Renal cortical epithelial cell (primary cell): ENCODE measurements at places on chromosomes 5 and 9. TPM values are rescaled to one million over a fixed set of nuclear protein-coding genes. Genes with fewer than 3 reads are reported as not detected.

HSPA5 gene
- 123 and 354 TPM in 2 replicates for total RNA-seq

DNA sequence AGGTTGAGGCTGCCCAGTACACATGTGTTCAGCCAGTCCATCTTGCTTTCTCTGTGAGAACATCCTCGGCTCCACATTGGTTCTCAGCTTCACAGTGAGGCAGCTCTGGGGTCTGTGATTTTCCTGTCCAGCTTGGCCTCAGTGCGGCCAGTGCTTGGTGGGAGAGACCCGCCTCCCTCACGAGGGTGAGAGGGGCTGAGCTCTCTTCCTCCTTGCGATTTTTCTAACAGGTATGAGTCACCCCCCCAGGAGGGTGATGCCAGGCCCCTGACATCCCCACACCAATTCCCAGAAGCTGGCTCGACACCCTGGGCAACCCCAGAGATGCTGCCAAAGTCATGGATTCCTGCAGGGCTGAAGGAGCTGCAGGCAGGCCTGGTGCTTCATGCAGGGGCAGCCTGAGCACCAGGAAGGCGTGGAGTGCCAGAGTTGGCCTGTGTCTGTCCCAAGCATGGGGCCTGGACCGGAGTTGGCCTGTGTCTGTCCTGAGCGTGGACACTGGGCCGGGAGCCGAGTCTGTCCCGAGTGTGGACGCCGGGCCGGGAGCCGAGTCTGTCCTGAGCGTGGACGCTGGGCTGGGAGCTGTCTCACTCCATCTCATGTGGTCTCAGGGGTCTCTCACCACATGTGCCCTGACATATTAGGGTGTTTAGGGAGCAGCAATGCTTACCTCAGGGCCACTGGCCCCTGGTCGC lies 408.6 kb upstream of the IRX4 start:
- no peak for DNase-seq

GRCh38 chr9:137136881-137137607 lies 1.9 kb upstream of the GRIN1 start:
- DNase-seq: no peak

CCDC152 gene
- 1.1 TPM in 1 of 2 replicates, not detected in the other for total RNA-seq

GRCh38 chr9:121500165-121500478 lies 478 bp upstream of the GGTA1 start:
- no peak for DNase-seq

- DNase-seq: no peak
Measured at GRCh38 chr5:127418974-127419682, 98.3 kb upstream of the PRRC1 start.

DNA sequence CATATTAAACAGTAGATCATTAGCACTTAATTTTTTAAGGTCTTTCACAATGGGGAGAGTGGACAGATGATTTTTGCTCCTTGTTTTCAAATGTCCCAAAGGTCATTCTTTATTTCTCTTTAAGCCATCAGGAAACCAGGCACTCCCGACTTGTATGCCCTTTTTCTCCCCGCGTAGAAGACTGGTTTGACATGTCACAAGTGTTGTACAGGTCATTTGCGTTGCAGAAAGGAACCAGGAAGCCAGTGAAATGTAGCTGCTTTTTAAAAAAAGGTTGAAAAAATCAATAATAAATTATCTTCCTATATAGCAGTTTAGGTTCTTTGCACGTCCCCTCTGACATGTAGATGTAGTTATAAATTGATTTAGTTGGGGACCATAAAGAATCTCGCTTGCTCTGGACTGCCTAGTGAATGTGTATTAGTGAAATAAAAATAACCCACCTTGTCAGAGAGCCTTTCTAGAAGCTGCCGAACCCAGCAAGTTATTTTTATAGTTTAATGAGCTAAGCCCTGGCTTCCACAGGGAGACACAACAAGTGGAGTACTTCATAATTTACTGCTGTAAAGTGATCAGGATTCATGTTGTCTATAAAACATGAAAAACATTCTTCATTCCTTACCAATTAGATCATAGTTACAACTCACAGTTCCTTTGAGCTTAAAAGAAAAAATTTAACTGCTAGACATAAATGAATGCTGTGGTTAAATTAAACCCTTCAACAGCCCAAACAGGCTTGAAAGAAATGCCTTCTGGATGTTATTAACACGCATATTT lies 404.6 kb downstream of the CSNK1G3 start:
- DNase-seq: peak; percentile 97

PRR7 gene
- 9.4 and 11.0 TPM in 2 replicates for total RNA-seq

SLCO4C1 gene
- 12.0 and 87.9 TPM in 2 replicates for total RNA-seq

DNA sequence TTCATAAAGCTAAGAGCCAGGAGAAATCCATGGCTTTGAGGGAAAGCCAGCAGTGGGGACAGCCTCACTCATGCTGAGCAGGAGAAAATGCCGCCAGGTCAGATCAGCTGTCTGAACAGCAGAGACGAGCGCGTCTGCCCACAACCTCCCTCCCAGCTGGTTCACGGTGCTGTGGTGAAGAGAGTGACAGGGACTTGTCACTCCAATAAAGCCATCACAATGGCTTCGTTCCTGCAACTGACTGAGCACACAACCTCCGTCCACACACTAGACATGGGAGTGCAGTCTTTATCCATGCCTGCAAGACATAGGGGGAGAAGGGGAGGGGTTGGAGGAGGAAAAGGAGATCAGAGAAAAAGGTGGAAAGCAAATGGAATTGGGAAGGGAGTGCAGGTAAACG lies 206.9 kb downstream of the GABBR2 start:
- no peak for DNase-seq

DNA sequence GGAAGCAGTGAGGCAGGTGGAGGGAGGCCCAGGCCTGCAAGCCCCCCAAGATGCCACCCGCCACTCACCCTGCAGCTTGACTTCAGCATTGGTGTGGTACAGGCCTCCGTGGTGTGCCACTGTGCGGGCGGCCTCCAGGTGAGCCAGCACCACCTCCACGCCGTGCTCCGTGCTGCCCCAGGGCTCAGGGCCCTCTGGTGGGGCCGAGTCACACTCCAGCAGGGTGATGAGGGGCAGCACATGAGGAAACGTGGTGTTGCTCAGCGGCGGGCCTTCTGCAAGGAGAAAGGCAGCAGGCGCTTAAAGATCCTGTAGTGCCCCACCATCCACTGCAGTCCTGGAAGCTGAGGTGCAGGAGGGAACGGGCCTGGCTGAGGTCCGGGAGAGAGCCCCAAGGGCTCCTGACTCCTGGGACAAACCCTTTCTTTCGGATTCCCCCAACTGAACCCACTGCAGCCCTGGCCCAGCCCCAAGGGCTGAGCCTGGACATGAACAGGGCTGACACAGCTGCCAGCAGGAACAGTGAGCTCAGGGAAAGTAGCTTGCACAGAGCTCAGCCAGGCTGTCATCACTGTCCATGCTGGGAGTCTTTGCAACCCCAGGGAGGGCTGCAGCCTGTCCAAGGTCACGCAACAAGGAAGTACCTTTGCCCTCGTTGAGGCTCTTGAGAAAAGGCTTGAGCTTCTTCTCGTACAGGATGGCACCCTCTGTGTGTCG lies 4.7 kb upstream of the TOR2A start:
- no peak for DNase-seq

GRCh38 chr9:116007824-116008223 lies 145.8 kb upstream of the PAPPA start:
- DNase-seq: peak; percentile 33

IFNB1 gene
- not detected in 2 replicates for total RNA-seq

GRCh38 chr5:142472306-142472951 lies 147.6 kb upstream of the SPRY4 start:
- DNase-seq: peak; percentile 87

IL9 gene
- not detected in 2 replicates for total RNA-seq

DNA sequence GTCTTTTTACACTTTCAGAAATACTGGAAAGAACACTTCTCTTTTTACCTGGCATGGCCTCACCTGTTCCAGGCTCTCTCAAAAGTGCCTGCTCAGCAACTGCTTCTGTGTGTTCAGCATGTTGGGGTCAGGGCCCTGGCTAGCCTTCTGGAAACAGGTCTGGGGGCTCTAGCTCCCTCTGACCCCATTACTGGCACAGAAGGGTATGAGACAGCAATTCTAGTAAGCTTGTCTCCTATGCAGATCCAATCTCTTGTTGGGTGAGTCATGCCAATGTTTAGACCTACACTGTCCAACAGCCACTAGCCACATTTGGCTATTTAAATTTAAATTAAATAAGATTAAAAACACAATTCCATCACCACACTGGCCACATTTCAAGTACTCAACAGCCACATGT lies 80.8 kb downstream of the MAPKAP1 start:
- peak; percentile 23 for DNase-seq

EIF4E1B gene
- total RNA-seq: not detected in 2 replicates

INSL4 gene
- not detected in 2 replicates for total RNA-seq

PCDHB9 gene
- total RNA-seq: 0.17 and 0.60 TPM in 2 replicates

- DNase-seq: peak; percentile 100
Measured at GRCh38 chr9:114779352-114779845, 26.4 kb downstream of the TNFSF15 start.

IFNA21 gene
- total RNA-seq: not detected in 2 replicates

- DNase-seq: no peak
Measured at GRCh38 chr5:160272264-160272663, 40.1 kb downstream of the CCNJL start.

KIF4B gene
- 0.05 TPM in 1 of 2 replicates, not detected in the other for total RNA-seq

KIF20A gene
- total RNA-seq: 1.3 and 17.9 TPM in 2 replicates

SLC34A1 gene
- total RNA-seq: 0.05 TPM in 1 of 2 replicates, not detected in the other

GRCh38 chr9:111833941-111834340 lies 39.2 kb upstream of the SHOC1 start:
- DNase-seq: peak; percentile 70

DNA sequence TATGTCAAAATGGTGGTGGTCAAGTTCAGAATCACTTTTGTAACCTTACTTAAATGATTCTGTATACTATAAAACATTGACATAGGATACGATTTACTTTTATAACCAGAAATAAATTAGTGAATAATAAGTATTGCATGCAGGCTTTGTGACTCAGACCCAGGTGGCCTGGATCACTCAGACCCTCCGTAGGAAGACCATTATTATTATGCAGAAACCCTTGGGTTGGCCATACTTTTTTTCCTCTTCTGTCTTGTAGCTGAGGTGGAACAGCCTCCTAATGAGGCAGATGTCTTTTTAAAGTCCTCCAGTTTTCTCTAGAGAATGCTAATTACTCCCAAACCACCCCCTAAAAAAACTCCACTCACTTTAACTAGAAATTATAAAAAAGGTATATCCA lies 121.9 kb downstream of the LPAR1 start:
- no peak for DNase-seq

SELENOP gene
- total RNA-seq: 12.9 and 65.8 TPM in 2 replicates

DNA sequence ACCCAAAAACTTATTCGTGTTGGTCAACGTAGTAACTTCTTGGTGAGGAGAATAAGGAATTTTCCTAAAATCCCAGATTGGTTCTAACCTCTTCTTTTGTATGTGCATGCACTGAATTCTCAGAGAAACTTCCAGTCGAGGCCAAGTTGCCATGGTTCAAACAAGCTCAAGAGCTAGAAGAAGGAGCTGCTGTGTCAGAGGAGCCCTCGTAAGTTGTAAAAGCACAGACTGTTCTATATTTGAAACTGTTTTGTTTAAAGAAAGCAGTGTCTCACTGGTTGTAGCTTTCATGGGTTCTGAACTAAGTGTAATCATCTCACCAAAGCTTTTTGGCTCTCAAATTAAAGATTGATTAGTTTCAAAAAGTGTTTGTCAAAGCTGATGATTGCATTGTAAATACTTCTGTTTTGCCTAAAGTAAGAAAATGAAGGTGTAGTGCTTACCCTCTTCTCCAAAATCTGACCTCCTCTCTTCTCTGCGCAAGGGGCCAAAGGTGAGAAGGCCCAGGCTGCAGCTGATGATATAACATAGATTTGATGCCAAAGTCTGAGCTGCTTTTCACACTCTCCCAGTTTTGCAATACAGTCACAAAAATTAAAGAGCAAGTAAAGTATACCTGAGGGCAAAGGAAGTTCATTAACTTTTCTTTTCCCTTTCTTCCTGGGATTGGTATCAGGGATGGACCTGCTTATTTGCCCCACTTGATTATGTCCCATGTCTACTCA lies 210.8 kb downstream of the ADAMTSL1 start:
- DNase-seq: no peak

GRCh38 chr9:88536951-88537760 lies 2.2 kb downstream of the NXNL2 start:
- peak; percentile 100 for DNase-seq

- no peak for DNase-seq
Measured at GRCh38 chr5:142281008-142281367, 43.8 kb downstream of the SPRY4 start.

DNA sequence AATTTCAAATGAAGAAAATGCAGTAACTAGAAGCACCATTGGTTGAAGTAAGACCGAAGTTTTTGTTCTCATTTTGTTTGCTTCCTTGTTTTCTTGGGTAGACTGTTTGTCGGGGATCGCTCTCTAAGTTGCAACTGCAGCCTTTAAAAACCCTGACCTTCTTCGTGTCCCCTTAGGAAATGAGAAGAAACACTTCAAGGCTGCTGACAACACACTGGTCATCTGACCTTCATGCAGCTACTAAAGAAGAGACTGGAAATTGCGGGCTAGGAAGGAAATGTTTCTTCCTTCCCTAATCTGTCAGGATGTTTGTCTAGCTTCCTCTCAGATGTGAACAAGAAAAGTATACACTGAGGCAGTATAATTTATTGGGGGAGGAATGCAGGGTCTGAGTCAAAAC lies 50.7 kb upstream of the CHSY3 start:
- no peak for DNase-seq

- DNase-seq: no peak
Measured at GRCh38 chr9:2109069-2109650, 94.0 kb downstream of the SMARCA2 start.

GRCh38 chr9:21985964-21986667 lies 8.1 kb downstream of the CDKN2A start:
- no peak for DNase-seq

DNA sequence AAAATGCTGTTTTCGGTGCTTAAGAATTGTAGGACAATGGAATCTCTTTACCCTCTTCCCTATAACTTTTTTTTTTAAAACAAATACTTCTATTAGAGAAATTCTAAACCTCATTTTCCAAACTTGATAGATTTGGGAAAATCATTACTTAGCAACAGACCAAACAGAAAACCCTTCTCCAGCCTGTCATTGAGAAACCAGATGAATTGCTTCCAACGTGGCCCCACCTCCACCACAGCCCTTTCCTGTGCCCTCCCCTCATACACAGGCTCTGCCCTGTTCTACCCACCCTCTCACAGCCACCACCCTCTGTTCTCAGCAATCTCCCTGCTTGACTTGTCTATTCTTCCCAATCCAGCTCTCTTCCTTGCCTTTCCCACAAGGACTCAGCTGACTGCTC lies 221.2 kb downstream of the DMRT2 start:
- no peak for DNase-seq

SHOC1 gene
- total RNA-seq: 0.30 TPM in 1 of 2 replicates, not detected in the other

GRCh38 chr5:156201788-156202403 lies 125.1 kb upstream of the SGCD start:
- DNase-seq: peak; percentile 57

- DNase-seq: no peak
Measured at GRCh38 chr9:128254362-128254761, 21.4 kb downstream of the GOLGA2 start.

MACIR gene
- 12.3 and 14.1 TPM in 2 replicates for total RNA-seq
